ENCODE measurements at places on chromosomes 12 and 14. TPM values are rescaled to one million over a fixed set of nuclear protein-coding genes. Genes with fewer than 3 reads are reported as not detected.

Gene TSHR
- 0.48 TPM for polyA plus RNA-seq

Gene CCNK
- polyA plus RNA-seq: 38.0 TPM

GRCh38 chr14:79254069-79254775 is 957.1 kb downstream of the DIO2 start:
- DNase-seq: no peak

DNA sequence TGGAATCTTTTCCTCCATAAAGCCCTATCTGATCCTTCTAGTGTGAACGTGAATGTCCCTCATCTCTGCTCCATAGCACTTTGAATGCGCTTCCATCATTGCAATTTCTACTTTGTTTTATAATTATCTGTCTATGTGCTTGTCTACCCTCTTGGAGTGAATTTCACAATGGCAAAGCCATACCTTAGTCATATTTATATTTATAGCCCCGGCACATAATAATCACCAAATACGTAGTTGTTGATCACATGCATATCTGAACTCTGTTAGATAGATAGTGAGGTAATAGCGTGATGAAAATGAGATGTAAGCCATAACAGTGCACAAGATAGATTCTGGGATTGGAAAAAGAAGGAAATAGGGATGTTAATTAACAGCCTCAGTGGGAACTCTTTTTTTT is 55.2 kb downstream of the MSRB3 start:
- no peak for DNase-seq

GRCh38 chr12:86234316-86234855 is 21.8 kb downstream of the MGAT4C start:
- no peak for DNase-seq

Data from right lung (tissue), 10 donors.